A549 treated with dexamethasone at 1 μM for 4 hours (cell line): ENCODE measurements at places on chromosomes 3 and 15. TPM values are rescaled to one million over a fixed set of nuclear protein-coding genes. Genes with fewer than 3 reads are reported as not detected.

ZNF385D gene
- total RNA-seq: not detected in 5 replicates

EPHB3 gene
- 0.17 to 0.45 TPM (median 0.26 TPM) in 5 replicates for total RNA-seq

TP63 gene
- 0.09 to 0.30 TPM (median 0.18 TPM) in 5 replicates for total RNA-seq

CCR4 gene
- 0.04 to 0.05 TPM (median 0.05 TPM) in 4 of 5 replicates, not detected in the other for total RNA-seq

RAB43 gene
- 2.8 to 6.1 TPM (median 4.8 TPM) in 5 replicates for total RNA-seq

THPO gene
- total RNA-seq: 0.08 to 0.11 TPM in 2 of 5 replicates, not detected in the others

DUOX1 gene
- 0.02 to 0.04 TPM in 2 of 5 replicates, not detected in the others for total RNA-seq

DOCK3 gene
- 0.28 to 0.43 TPM (median 0.35 TPM) in 5 replicates for total RNA-seq

ERICH6 gene
- 0.07 TPM in 2 of 5 replicates, not detected in the others for total RNA-seq

FEZF2 gene
- total RNA-seq: not detected in 5 replicates

CHST2 gene
- 0.80 to 1.3 TPM (median 1.1 TPM) in 5 replicates for total RNA-seq

EBLN2 gene
- total RNA-seq: 0.30 to 0.47 TPM (median 0.41 TPM) in 5 replicates
